Activated CD4-positive, alpha-beta T cell treated with anti-CD3 and anti-CD28 coated beads for 24 hours (primary cell): ENCODE measurements at places on chromosomes 12 and 14.

- DNase-seq: no peak
Observed at GRCh38 chr12:93603762-93604161, 31.3 kb downstream of the SOCS2 start.

GRCh38 chr14:20794644-20795369, 7.8 kb downstream of the RNASE1 start:
- DNase-seq: no peak

- DNase-seq: no peak
Observed at GRCh38 chr14:93789228-93790130, 1.2 kb upstream of the PRIMA1 start.

GRCh38 chr12:49098035-49098451, 3.4 kb upstream of the DHH start:
- DNase-seq: peak; percentile 54

GRCh38 chr14:65082930-65083329, 19.4 kb downstream of the MAX start:
- DNase-seq: no peak

GRCh38 chr14:61526405-61527312, 168.7 kb upstream of the HIF1A start:
- no peak for DNase-seq
